Bronchial smooth muscle cell (primary cell): ENCODE measurements at places on chromosomes 5 and 9. TPM values are rescaled to one million over a fixed set of nuclear protein-coding genes. Genes with fewer than 3 reads are reported as not detected.

The EFNA5 gene
- total RNA-seq: 0.77 and 5.2 TPM in 2 replicates

The NKD2 gene
- 0.16 and 4.0 TPM in 2 replicates for total RNA-seq

The CMBL gene
- 15.0 and 23.1 TPM in 2 replicates for total RNA-seq

The PCDHB15 gene
- total RNA-seq: 0.32 and 0.60 TPM in 2 replicates

The NR5A1 gene
- total RNA-seq: not detected in 2 replicates

The SPINK4 gene
- 0.95 TPM in 1 of 2 replicates, not detected in the other for total RNA-seq

The LCN15 gene
- not detected in 2 replicates for total RNA-seq

The HEMGN gene
- not detected in 2 replicates for total RNA-seq

The SLC31A2 gene
- 5.2 and 6.8 TPM in 2 replicates for total RNA-seq
